ENCODE measurements at places on chromosomes 11 and 22. TPM values are rescaled to one million over a fixed set of nuclear protein-coding genes. Genes with fewer than 3 reads are reported as not detected.

DNA sequence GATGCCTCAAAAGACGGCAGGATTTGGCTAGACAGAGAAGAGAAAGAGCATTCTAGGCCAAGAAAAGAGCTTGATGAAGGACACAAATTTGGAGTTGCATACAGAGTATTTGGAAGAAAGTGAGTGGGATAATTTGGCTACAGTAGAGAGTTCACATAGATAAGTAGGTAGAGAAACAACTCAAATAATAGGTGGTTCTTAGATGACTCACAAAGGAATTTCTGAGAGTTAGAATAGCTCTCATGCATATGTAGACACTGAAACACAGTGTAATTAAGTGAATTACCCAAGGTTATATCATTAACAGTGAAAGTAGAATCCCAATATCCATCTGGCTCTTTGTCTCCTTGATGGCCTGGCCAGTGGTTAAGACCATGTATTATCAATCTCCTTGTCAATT is 228.6 kb upstream of the DDI1 start:
- no peaks in the 10 kb centered on the region for H3K4me1 ChIP-seq
- no peaks in the 10 kb centered on the region for H3K27me3 ChIP-seq
- DNase-seq = no peak
- H3K27ac ChIP-seq = no peak overlapping the region
- H3K36me3 ChIP-seq = no peaks in the 10 kb centered on the region

The RASSF10 gene
- total RNA-seq = 12.2 TPM

GRCh38 chr22:49564054-49564453 is 263.6 kb downstream of the BRD1 start:
- H3K27ac ChIP-seq = no peak overlapping the region
- H3K4me1 ChIP-seq = peaks cover 2% of the 10 kb centered on the region
- no peaks in the 10 kb centered on the region for H3K27me3 ChIP-seq
- H3K36me3 ChIP-seq = no peaks in the 10 kb centered on the region
- no peak overlapping the region for H3K4me3 ChIP-seq
- no peak for DNase-seq

DNA sequence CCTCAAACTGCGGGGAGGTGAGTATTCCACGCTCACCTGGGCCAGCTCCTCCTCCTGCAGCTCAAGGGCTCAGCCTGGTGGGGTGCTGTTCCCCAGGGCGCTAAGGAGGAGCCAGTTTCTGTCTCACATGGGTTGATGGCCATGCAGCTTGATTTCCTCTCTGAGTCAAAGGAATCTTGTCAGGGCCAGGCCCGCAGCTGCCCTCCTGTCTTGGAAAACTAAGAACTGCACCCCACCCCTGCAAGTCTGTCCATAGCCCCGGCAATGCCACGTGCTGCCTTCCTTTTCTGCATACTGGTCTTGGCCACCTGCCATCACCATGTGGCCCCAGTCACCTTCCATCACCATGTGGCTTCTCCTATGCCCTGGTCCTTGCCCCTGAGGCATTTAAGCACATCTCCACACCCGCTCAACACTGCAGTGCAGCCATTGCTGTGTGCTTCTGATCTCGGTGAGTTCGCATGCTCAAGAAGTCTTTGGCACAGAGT is 35.2 kb upstream of the CLDN5 start:
- no peaks in the 10 kb centered on the region for H3K36me3 ChIP-seq
- no peak overlapping the region for H3K27ac ChIP-seq
- H3K4me1 ChIP-seq = peaks cover 9% of the 10 kb centered on the region
- H3K27me3 ChIP-seq = no peaks in the 10 kb centered on the region

DNA sequence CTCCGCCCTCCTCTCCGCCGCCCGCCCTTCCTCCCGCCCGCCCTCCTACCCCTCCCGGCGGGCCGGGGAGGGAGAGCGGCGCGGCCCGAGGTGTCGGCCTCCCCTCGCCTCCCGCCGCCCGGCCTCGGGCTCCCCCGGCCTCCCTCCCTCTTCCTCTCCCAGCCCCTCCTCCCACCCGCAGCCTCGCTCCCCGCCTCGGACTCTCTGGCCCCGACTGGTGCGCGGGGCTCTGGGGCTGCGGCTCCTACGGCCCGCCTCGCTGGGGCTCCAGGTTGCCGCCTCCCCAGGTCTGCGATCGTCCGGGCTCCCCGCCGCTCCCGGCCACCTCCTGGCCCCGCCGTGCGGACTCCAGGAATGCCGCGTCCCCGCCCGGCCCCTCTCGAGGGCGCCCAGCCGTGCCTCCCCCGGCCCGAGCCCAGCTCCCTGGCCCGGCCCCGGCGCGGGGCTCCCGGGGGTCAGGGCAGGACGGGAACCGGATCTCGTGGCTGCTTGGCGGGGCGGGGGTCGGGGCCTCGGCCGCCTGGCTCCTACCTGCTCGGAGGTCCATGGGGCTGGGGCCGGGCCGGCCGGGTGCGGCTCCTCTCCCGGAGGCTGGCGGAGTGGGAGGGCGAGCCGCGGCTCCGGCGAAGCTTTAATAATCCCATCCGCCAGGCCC is at the start of gene CLCF1:
Gene CLCF1 (minus strand): TSS at position 606 of the 655 bp plus-strand sequence. CDS start 59 bp downstream, at position 547.
- peak within 1 kb of the TSS; percentile 56 for H3K4me3 ChIP-seq
- no peaks in the 10 kb centered on the region for H3K27me3 ChIP-seq
- no peaks in the 10 kb centered on the region for H3K36me3 ChIP-seq
- peaks cover 5% of the 10 kb centered on the region for H3K4me1 ChIP-seq
- H3K27ac ChIP-seq = peak within 1 kb of the TSS; percentile 98

DNA sequence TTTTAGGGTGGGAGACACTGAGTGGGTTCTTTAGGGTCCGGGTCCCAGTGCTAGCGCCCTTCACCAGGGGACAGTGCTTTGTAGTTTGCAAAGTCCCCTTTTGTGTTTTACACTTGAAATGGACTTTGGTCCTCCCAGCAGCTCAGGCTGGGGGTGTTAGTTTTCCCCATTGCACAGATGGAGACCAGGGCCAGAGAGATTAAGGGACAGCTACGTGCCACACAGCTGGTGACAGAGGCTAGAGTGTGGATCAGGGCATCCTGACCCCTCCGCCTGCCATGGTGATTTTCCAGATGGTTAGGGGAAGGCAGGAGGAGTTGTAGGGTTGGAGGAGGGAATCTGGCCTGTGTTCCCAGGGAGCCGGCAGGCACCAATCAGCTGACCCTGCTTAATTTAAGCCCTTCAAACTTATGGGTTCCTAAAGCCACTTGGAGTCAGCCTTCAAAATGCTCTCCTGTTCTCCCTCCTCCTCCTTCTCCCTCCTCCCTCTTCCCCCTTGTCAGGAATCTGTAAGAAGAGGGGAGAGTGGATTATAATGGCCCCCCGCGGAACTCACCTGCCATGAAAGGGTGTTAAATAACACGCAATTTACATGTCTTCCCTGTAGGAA is 22.5 kb upstream of the MPPED1 start:
- H3K27ac ChIP-seq = no peak overlapping the region
- H3K27me3 ChIP-seq = no peaks in the 10 kb centered on the region
- no peak overlapping the region for H3K4me3 ChIP-seq
- no peak for DNase-seq
- no peaks in the 10 kb centered on the region for H3K36me3 ChIP-seq
- H3K4me1 ChIP-seq = peaks cover 3% of the 10 kb centered on the region

DNA sequence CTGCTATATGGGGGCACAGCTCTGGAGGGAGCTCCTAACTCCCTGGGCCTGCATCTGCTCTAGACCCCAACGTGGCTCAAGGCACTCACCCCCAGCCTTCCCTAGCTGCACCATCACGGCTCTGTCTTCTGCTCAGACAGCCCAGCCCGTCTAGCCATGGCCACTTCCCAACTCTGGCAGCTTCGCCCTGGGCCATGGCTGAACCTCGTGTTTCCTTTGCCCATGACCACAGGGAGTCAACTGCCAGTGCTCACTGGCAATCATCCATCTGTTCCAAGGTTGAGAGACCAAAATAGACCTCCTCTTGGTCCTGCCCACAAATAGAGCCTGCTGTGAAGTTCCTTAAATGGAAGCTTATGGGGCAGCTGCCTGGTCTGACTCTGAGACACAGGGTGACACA is 5.4 kb downstream of the LMO1 start:
- no peak for DNase-seq
- no peak overlapping the region for H3K27ac ChIP-seq
- no peak overlapping the region for H3K4me3 ChIP-seq
- H3K4me1 ChIP-seq = peaks cover 5% of the 10 kb centered on the region
- peaks cover 13% of the 10 kb centered on the region for H3K27me3 ChIP-seq
- no peaks in the 10 kb centered on the region for H3K36me3 ChIP-seq

Data from lung (tissue), 17 donors.